ENCODE measurements at places on chromosomes 5 and 9.

- DNase-seq = no peak
Measured at GRCh38 chr5:9483243-9483642, 62.6 kb downstream of the SEMA5A start.

DNA sequence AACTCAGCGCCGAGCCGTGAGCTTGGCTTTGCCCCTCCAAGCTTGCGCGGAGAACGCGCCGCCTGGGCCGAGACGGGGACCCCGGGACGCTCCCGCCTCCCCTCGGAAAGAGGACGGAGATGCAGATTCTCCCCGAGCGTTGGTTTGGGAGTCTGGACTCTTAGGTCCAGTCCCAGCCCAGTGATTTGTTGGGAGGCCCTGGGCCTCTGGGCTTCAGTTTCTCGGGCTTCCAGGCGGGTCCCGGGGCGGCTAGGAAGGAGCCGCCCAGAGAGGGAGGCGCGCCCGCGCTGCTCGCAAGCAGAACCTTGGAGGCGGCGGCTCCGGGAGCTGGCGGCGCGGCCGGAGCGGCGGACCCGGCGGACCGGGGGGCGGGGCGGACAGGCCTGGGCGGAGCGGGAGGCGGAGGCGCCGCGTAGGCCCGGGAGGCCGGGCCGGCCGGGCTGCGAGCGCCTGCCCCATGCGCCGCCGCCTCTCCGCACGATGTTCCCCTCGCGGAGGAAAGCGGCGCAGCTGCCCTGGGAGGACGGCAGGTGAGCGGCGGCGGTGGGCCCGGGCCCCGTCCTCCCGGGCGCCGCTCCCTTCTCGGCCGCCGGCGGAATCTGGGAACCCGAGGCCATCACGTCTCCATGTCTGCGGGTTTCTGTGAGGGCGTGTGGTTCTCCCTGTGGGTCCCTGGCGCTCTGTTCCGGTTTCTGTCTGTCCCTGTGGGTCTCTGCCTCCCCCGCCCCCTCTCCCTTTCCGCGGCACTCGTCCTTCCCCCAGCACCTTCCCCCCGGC, at the start of gene B4GALT7:
Gene B4GALT7, plus strand, starts transcription at position 402 of the 777 bp plus-strand sequence. Its CDS starts 79 bp downstream, at position 481.
- peak; percentile 70 for DNase-seq

GRCh38 chr5:36605241-36605640, 1.2 kb upstream of the SLC1A3 start:
- no peak for DNase-seq

- no peak for DNase-seq
Measured at GRCh38 chr9:33850267-33850629, 33.3 kb downstream of the UBE2R2 start.

- no peak for DNase-seq
Measured at GRCh38 chr5:2453781-2454180, 297.7 kb downstream of the IRX2 start.

GRCh38 chr9:127021664-127022363, 100.6 kb downstream of the ANGPTL2 start:
- peak; percentile 35 for DNase-seq

GRCh38 chr5:59069438-59070079, 486.7 kb downstream of the RAB3C start:
- DNase-seq = no peak

GRCh38 chr5:62600560-62601252, 22.1 kb downstream of the LRRC70 start:
- no peak for DNase-seq

DNA sequence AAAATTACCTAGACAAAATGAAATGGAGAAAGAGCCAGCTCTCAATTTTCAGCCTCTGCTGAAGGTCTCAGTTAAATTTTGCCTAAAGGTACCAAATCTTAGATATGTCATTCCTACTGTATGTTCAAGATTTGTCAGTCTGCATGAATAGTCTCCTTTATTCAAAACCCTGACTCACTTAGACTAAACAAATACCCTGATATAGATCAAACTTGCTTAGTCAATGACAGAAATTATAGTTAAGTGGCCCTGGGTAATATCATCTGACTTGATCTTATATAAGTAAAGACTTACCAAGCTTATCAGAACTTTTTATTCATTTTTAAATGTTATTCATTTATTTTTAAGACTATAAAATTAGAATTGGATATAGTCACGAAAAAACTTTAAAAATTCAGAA, 12.2 kb downstream of the MEGF9 start:
- DNase-seq = no peak

DNA sequence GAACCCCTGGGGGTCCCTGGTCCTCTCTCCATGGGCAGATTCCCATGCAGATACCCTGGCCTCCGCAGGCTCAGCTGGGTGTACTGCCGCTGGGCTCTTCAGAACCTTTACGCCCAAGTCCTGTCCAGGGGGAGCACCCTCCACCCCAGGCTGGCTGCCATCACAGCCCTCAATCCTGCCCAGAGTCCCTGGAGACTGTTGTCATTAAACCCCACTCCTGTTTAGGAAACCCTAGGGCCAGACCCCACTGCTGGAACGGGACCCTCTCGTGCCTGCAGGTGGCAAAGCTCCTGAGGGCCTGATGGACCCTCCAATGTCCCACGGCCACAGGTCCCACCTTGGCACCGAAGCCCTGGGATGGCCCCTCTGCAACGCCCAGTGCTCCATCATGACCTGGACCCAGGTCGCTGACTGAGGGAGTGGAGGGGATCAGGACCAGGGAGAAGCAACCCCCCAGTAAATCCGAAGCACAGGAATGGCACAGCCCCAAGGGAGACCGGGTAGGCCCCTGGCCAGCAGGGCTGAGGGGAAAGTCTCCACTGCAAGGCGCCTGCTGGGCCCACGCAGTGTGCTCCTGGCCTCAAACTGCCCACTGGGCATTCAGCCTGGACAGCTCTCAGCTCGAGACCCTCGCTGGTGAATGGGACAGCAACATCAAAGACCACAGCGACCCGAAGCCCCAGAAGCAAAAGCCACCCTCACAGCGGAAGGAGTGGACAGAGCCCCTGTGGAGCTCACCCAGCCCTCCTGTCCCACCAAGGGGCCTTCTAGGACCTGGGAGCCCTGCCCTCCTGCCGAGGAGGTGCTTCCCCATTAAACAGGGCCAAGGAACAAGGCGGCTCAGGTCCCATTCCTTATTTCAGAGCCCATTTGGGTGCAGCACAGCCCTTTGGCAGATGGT, 8.3 kb downstream of the ZDHHC11B start:
- DNase-seq = peak; percentile 25

DNA sequence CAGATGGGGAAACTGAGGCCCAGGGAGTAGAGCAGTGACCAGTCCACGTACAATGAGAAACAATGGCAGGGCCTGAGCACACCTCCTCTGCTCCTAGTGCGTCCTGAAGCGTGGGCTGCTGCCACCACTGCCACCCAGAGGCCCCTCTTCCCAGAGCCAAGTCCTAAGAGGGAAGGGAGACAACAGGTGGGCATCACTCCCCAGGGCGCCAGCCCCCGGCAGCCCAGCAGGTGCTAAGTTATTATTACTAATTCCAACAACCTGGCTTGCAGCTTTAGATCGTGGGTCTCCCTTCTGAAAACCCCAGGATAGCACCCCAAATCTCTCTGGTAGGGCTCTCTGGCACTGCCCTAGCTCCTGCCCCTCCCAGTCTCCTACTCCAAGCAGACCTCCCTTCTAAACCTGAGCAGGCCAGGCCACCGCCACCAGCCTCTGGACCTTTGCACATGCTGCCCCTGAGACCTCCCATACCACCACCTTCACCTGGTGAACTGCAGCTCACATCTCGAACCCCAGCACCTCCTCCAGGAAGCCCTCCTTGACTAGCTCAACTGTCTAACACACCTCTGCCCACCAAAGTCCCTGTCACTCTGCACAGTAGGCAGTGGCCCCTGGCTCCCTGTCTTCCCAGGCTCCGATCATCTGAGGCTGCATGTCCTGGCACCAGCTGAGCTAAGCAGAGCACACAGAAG, 65.8 kb downstream of the VAV2 start:
- no peak for DNase-seq

DNA sequence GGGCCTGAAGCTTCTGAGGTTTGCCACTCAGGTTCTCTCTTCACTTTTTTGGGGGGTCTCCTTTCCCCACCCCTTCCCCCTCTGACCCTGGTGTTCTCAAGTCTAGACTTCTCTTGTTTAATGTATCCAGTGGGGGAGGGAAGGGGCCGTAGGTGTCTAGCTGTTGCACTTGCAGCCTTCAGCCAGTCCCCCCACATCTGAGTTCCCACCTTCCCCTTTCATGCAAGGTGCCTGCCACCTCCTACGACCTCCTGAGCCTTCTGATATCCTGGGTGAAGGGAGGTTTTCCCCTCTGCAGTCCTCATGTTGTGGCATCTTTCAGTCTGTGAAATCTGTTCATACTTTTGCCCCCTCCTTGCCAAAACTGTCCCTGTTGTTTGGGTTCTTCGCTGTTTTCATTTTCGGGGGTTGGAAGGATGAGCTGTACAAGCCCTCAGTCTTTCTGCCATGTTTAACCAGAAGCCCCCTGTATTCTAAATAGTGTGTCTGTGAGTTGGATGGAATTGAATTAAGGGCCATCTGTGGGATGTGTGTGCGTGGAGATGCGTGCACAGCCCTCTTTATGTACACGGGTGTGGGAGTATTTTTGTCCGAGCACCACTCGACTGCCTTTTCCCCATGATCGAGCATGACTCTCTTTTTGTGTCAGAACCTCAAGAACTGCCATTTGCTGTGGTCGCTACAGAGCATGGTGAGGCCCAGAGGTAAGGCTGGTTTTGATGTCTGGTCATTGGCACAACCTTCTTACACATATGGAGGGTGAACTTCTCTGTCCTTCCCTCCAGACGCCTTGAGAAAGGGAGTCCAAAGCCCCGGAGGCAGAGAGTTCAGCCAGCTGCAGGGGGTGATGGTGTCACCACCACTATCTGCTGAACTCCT, 23.6 kb downstream of the PRRC2B start:
- DNase-seq = no peak

DNA sequence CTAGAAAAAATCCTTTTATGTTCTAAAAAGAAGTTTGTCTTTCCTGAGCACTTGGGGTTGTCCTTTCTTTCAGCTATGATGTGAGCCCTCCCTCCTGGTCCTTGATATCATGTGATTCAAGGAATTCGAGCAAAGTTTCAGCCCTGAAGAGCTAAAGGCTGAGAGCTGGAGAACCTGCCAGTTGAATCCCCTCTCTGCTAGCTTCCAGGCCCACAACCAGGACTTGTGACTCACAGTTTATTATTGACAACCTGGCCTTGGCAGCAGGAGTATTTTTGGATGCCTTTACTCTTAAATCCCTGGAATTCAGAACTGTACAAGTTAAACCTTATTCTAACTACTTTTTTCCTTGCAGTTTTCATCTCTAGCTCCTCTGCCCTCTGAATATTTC, 182.8 kb downstream of the SPOCK1 start:
- no peak for DNase-seq

DNA sequence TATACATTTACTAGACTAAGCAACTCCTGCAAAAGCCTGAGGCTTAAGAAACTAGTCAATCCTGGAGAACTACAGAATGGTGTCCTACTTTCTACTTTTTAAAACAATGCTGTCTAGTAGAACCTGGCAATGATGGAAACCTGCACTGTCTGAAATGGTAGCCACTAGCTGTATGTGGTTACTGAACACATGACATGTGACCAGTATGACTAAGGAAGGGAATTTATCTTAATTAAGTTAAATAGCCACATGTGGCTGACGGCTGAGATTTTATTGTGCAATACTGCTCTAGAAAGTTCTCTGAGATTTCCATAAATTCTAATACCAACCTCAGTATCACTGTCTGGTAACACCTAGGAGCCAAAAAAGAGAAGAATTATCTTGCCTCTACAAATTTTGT, 44.9 kb upstream of the RAPGEF6 start:
- DNase-seq = no peak

- peak; percentile 23 for DNase-seq
Measured at GRCh38 chr5:179974946-179975712, 67.4 kb upstream of the TBC1D9B start.

- no peak for DNase-seq
Measured at GRCh38 chr5:159913048-159913447, 3.2 kb upstream of the ADRA1B start.

GRCh38 chr5:165325221-165325620, 1819.8 kb downstream of the MAT2B start:
- no peak for DNase-seq

DNA sequence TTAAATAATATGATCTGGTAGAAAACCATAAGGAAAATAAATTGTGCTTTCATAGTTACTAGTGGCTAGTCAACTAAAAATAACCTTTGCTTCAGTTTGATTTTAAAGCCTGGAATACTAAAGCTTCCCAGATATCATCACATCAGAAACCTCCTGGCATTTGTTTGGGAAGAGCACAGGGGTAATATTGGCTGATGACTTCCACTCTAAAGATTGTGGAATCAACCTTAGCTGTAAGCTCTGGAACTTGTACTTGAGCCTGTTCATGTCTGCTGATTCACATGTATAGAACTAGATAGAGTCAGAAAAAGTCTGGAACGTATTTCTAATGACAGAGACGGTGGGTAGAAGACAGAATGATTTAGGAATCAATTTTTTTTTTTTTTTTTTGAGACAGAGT, 345.0 kb downstream of the CWC27 start:
- DNase-seq = no peak

DNA sequence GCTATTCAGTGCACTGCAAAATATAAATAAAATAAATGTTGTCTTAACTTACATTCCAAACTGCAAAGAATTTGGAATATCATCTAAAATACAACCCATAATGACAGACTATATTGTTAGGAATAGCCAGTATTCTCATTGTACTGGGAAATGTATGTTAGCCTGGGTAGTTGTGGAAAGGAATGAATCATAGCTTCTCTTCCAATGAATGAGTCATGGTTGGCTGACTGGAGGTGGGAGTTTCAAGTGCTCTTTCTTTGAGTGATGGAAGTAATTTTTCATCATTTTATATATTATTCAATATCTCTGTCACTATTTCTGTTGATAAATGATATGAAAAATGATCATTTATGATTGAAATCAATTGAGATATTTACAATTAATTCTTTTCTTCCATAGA, 158.6 kb upstream of the ARRDC3 start:
- DNase-seq = no peak
